ENCODE measurements at places on chromosomes 16 and 17. TPM values are rescaled to one million over a fixed set of nuclear protein-coding genes. Genes with fewer than 3 reads are reported as not detected.

The CIAO3 gene
- 41.2 TPM for total RNA-seq

The G6PC1 gene
- total RNA-seq, result not detected

The PDILT gene
- not detected for total RNA-seq

The KRTAP3-1 gene
- 5.3 TPM for total RNA-seq

The C17orf113 gene
- 1.8 TPM for total RNA-seq

The SLC22A31 gene
- total RNA-seq, result 2.6 TPM

The SLC6A2 gene
- 4.1 TPM for total RNA-seq

The PITPNM3 gene
- total RNA-seq, result 6.0 TPM

The HSF5 gene
- total RNA-seq, result under 0.01 TPM

The CMTM1 gene
- 2.0 TPM for total RNA-seq

The KRTAP9-8 gene
- total RNA-seq, result 8.5 TPM

The MRPS34 gene
- 23.5 TPM for total RNA-seq

The TMC8 gene
- total RNA-seq, result 3.4 TPM

Data from skin of body (tissue), 3 donors.